Tibial nerve (tissue), 4 donors: ENCODE measurements at places on chromosomes 16 and 17. TPM values are rescaled to one million over a fixed set of nuclear protein-coding genes. Genes with fewer than 3 reads are reported as not detected.

SBK1 gene
- total RNA-seq: 0.30 TPM

TEKT3 gene
- 1.2 TPM for total RNA-seq

OSGIN1 gene
- 27.7 TPM for total RNA-seq

G6PC1 gene
- total RNA-seq: not detected

CCL17 gene
- total RNA-seq: not detected

KRT13 gene
- total RNA-seq: not detected

ABCC6 gene
- 0.42 TPM for total RNA-seq

TMEM238L gene
- not detected for total RNA-seq

KCNJ18 gene
- not detected for total RNA-seq

CLEC19A gene
- total RNA-seq: not detected

NPEPPS gene
- 118 TPM for total RNA-seq

KRT27 gene
- total RNA-seq: not detected

OTOP3 gene
- not detected for total RNA-seq

PRM2 gene
- not detected for total RNA-seq

TSR1 gene
- 22.1 TPM for total RNA-seq

RBFOX1 gene
- 0.22 TPM for total RNA-seq

NDE1 gene
- 33.9 TPM for total RNA-seq

SRCIN1 gene
- 0.44 TPM for total RNA-seq

FBXW10 gene
- not detected for total RNA-seq

PRRT2 gene
- 10.0 TPM for total RNA-seq

PTGES3L gene
- total RNA-seq: not detected

GPR179 gene
- total RNA-seq: 0.78 TPM
